ENCODE measurements at places on chromosomes 3 and 15.

GRCh38 chr3:50090984-50091383 is 2.3 kb downstream of the RBM5 start:
- no peak for DNase-seq

- no peak for DNase-seq
Measured at GRCh38 chr3:124431331-124431994, 298.8 kb upstream of the UMPS start.

- DNase-seq = no peak
Measured at GRCh38 chr3:72728958-72729467, 119.2 kb downstream of the SHQ1 start.

DNA sequence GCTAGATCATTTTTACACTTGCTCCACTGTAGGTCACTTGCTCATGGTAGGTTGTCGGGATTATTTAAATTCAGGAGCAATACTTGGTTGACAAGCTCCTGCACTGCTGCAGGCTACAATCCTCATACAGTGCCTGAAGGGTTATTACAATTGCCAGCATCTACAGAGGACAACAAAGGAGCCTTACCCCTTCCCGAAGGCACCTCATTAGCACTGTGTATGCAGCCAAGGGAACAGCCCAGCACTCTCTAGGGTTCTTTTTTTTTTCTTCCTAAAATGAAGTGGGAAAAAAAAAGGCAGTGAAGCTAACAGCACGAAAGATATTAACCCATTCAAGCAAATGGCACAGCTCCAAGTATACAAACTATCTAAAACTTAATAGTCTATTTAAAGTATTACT is 142.7 kb downstream of the ULK4 start:
- DNase-seq = no peak

GRCh38 chr15:77825252-77825542 is 192.5 kb upstream of the LINGO1 start:
- DNase-seq = no peak

DNA sequence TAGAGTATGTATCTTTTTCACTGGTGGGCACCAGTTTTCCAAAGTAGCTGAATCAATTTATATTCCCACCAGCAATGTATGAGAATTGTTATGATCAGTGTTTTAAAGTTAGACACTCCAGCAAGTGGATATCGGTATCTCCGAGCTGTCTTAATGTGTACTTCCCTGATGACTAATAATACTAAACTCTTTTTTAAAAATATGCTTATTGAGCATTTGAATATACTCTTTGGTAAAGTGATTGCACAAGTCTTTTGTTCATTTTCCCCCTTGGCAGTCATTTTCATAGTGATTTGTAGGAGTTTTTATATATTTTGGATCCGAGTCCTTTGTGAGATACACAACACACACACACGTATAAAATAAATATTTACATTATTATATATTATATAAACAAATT is 12.5 kb upstream of the FEM1B start:
- no peak for DNase-seq

GRCh38 chr3:65672871-65673815 is 365.6 kb downstream of the MAGI1 start:
- peak; percentile 75 for DNase-seq

DNA sequence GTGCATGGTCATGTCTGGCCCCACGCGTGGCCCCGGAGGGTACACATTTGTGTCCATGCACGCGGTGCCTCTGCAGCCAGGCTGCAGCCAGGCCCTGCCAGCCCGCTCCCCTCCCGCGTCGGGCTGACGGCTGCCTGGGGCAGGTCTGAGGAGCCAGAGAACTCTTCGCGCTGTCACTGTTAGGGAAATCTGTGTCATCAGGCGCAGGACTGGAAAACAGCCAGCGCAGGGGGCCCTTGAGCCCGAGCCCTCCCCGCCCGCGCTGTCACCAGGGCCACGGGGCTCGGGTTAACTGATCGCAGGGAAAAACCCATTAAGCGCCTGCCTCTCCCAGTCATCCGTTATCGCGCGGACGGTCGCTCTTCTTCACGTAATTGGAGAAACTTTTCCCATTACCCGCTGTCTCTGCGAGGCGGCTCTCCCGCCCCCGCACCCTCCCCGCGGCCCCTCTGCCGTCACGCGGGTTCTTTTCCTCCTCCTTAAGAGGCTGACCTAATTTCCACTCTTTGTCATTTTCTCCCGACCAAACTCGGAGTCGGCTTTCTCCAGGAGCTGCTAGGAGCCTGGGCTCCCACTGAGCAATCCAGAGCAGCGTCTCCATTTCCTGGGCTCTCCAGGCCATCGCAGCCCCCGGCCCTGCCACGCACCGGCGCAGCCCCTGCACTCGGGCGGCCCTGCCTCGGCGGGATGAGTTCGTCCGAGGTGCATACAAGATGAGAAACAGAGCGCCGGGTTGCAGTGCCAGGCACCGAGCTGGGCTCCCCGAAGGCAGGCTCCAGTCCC is 57.5 kb upstream of the PRR23E start:
- DNase-seq = peak; percentile 22

- no peak for DNase-seq
Measured at GRCh38 chr3:63652066-63652725, at the start of gene SNTN. TSS of gene SNTN (plus strand) at chr3:63652675. CDS start at chr3:63652688, 13 bp downstream.

- peak; percentile 60 for DNase-seq
Measured at GRCh38 chr3:51671734-51672475, 853 bp downstream of the TEX264 start.

DNA sequence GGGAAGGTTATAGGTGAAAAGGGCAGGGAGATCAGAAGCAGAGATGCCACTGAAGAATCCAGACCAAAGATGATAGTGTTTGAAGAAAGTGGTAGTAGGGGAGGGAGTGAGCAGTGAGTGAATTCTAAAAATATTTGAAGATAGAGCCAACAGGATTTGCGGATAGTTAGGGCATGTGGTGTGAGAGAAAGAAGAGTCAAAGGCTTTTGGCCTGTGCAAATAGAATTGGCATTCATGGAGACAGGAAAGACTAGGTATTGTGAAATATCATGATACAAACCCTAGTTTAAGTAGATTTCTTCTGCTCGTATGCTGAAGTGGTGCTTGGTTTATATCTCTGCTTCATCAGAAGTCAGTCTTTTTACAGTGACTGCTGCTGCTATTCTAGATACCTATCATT is 224.2 kb upstream of the CFAP20DC start:
- DNase-seq = peak; percentile 16

GRCh38 chr3:52097851-52098507 is 41.6 kb upstream of the DUSP7 start:
- no peak for DNase-seq

- DNase-seq = peak; percentile 21
Measured at GRCh38 chr15:101642361-101642760, 9.8 kb downstream of the TM2D3 start.

- no peak for DNase-seq
Measured at GRCh38 chr3:100364421-100364820, 29.9 kb downstream of the NIT2 start.

GRCh38 chr3:172276103-172276502 is 172.2 kb downstream of the GHSR start:
- DNase-seq = no peak

Measured in choroid plexus epithelial cell (primary cell).